ENCODE measurements at places on chromosomes 4 and X.
A peak's percentile ranks its signal among the peaks of the same experiment; 100 is the strongest.

DNA sequence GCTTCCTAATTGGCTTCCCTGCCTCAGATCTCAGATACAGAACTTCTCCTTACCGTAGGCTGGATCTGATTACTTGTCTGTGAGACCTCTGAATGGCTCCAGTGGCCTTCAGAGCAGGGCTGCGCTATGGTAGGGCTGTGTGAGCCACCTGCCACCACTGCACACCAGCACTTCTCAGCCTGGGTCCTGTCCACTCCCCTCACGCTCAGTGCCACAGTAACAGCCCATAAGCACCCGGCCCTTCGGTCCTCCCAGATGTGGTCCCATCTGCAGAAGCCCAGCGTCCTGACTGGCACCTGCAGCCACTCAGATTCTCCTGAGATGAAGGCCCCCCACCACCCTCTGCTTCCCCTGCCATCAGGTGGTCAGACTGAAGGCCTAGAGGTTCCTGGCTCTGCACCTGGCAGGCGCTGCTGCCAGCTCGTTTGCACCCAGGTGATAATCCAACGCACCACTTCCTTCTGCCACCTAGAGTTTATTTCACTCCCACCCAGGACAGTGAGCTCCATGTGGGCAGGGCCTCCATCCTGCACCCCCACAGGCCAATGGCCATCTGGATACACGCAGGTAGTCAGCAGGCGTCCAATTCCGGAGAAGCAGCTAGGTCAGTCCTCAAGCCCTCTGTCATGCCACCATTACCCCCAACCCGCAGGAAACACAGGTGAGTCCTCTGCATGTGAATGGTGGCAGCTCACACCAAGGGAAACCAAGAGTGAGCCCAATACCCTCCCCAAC, 5.4 kb downstream of the WDR1 start:
- DNase-seq, result peak; percentile 83

DNA sequence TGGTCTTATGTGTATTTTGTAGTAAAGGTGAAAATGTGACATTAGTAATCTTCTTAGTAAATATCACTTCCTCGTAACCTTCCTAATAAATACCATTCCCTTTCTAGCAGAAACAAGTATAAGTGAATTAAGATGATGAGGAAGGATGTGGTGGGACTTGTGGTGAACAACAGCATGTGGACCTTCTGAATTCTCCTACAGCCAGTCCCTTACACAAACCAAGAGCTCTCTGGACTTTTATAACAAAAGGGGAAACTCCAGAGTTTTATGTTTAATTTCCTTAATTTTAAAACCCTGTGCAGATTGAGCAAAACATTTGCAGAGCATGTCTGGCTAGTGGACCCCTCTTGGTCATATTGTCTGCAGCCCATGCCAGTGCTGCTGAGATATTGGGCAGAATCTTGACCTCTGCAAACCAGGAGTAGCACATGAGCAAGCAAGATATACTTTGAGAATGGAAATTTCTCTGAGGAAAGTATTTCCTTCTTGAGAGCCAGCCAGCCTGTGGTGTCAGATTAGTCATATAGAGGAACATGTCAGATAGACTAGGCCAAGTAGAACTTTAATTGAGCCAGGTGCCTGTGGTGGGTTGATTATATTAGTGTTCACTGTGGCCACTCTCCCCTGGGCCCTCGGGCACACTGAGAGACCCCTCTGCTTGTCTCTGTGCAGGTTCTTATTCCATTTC, 328.2 kb downstream of the DKK2 start:
- DNase-seq, result no peak

DNA sequence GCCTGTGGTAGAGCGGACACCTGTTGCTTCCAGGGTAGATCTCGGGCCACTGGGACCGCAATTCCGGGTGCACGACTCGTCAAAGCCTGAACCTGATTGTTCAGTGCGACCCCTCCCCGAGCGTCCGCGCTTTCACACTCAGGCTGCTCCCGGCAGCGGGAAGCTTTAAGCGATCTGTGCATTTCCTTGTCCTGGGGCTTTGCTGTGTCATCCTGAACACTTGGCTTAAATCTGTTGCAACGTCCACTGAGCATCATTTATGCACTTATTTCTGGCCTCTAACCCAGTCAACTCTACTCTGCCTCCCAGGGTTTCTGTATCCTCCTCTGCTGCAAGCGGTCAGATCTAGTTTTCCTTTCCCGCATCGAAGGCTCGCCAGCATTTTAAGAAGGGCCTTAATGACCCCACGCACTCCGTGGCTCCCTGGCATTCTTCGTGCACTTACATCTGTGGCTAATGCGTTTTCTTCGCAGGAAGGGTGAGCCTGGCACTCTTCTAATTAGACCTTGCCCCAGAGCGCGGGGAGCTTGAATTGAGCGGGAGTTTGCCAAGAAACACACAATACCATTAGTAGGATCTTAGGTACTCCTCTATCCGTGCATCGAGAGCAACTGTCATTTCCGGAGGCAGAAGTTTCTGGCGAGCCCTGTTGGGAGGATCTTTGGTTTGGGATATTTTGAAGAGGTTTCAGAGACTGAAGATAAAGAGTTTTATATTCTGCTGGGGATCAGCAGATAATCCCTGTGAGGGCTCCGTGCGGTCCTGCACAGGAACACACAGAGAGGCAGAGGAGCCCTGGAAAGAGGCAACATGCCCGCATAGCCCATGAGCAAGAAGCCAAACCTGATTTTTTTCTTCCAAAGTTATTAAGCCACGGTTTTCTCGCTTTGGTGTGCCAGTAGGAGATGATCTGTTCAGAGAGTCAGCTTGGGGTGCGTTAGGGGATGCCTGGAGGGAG, 654 bp upstream of the DDIT4L start:
- peak; percentile 33 for DNase-seq

DNA sequence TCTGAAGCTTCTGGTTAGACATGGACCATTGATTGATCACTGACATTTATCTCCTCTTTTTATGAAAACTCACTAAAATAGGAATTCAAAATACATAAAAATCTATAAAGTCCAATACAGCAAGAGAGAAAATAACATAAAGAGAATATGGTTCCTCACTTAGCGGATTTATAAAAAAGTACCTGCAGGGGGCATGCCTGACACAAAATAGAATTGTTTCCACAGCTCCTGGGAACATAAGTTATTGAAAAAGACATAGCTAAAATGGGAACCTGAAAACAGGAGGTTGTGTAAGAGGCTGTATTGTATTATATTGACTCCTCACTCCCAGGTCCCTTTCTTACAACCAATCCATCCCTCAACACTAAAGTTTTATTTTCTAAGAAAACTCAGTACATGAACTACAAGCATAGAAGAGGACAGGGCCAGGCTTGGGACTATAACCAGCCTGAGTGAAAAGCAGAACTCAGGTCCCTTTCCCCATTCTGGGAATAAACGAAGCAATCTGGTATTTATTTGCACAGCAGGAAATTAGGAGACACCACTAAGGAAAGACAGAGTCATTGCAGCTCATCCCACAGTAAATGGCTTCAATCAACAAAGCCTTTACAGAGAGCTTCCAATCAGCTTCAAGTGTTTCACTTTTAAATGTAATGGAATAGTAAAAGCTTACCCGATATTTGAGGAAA, 121.1 kb upstream of the NDST4 start:
- DNase-seq, result no peak

DNA sequence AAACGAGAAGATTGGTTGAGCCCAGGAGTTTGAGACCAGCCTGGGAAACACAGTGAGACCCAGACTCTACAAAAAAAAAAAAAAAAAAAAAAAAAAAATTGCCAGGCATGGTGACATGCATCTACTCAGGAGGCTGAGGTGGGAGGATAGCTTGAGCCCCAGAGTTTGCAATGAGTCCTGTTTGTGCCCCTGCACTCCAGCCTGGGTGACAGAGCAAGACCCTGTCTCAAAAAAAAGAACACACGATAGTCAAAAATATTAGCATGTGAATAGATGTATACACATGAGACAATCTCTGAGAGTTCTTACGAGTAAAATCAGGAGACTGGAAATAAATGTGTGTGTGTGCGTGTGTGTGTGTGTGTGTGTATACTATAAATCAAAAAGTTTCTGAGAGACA, 966.3 kb downstream of the FSTL5 start:
- no peak for DNase-seq

GRCh38 chr4:22052076-22052475, 103.5 kb upstream of the KCNIP4 start:
- DNase-seq, result no peak

GRCh38 chr4:139209470-139210063, 32.5 kb upstream of the ELF2 start:
- no peak for DNase-seq

- DNase-seq, result no peak
Observed at GRCh38 chrX:135522132-135522530, 1.7 kb downstream of the INTS6L start.

GRCh38 chr4:30839583-30840520, 119.7 kb downstream of the PCDH7 start:
- DNase-seq, result no peak

DNA sequence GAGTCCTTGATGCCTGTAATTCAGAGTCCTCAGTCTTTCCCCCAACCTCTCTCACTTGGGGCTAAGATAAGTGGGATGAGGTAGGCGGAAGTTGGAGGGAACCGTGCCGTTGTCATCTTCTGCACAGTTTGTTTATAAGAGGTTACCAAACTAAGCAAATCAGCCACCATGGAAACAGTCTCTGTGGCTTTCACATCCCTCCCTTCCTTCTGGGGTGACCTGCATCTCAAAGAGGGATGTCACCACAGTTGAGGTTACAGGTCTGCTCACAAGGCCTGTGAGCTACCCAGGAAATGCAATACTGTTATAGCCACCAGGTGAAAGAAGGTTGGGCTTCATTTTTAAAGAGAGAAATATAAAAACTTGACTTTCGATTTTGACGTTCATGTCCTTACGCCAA, 26.3 kb downstream of the RTL5 start:
- DNase-seq, result no peak

- no peak for DNase-seq
Observed at GRCh38 chr4:152676052-152676854, 3.5 kb downstream of the TMEM154 start.

- DNase-seq, result no peak
Observed at GRCh38 chrX:107683931-107684330, 55.6 kb downstream of the PRPS1 start.

- DNase-seq, result no peak
Observed at GRCh38 chr4:65063601-65064000, 606.7 kb downstream of the EPHA5 start.

GRCh38 chr4:153541456-153542096, 75.4 kb downstream of the TMEM131L start:
- no peak for DNase-seq

DNA sequence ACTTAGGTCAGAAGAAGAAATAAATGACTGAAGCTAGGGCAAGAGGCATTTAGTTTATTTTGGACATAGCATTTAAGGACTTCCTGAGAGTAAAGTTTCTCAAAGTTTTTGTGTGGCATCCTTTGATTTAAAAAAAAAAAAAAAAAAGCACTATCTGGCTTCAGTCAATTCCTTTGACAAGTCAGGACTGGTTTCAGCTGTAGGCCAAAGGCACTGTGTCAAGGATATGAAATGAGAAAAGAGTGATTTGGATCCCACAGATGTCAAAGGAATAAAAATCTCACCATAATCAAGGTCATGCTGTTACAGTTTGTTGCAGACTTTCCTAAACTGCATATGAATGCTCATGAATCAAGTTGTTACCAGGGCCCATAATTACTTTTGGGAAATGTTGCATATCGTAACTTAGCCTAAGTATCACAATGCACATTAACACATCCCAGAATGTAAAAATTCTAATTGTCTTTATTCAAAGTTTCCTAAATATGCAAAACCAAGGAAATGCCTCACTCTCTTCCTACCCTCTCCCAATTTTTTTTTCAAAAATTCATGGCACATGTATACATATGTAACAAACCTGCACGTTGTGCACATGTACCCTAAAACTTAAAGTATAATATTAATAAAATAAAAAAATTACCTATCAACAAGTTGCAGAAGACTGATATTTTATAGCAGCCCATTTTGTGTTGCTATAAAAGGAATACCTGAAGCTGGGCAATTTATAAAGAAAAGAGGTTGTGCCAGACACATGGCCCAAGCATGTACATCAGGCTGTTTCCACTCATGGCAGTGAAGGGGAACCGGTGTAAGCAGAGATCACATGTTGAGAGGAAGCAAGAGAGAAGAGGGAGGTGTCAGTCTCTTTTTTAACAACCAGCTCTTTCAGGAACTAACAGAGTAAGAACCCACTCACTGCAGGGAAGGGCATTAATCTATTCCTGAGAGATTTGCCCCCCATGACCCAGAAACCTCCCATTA, 33.7 kb upstream of the ADAMTS3 start:
- DNase-seq, result no peak

DNA sequence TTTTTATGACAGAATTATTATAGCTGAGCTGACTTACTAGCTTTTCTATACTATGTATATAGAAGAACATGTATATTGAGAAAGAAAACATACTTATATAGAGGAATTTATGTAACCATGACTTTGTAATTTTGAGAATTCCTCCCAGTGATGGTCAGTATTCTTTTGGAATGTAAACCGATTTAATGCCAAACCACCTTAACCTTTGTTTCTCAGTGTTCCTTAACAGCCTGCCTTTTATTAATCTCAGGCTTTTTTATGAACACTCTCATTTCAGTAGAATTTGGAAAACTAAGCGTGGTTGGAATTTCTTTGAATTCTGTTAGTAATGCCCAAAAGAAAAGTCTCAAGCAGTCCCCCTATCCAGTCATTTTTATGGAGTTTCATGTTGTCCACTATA, 47.0 kb downstream of the MOSPD2 start:
- no peak for DNase-seq

DNA sequence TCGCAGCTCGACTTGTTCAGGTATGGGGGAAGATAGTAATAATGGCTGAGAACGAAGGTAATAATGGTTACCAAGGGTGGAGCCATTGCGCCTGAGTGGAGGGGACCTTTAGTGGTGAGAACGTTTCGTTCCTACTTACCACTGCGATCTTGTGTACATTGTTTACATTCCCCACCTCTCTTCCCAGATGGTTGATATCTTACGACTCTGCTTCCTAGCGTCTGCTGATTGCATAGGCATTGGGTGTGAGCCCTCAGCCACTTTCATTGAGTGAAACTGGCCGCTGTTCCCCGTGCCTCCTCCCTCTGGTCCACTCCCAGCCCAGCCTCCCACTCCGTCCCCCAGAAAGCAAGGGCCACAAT, 850 bp downstream of the IGBP1 start:
- DNase-seq, result peak; percentile 29

- DNase-seq, result no peak
Observed at GRCh38 chr4:102564399-102565059, 63.4 kb downstream of the NFKB1 start.

- DNase-seq, result no peak
Observed at GRCh38 chrX:148443216-148443615, 57.2 kb upstream of the AFF2 start.

DNA sequence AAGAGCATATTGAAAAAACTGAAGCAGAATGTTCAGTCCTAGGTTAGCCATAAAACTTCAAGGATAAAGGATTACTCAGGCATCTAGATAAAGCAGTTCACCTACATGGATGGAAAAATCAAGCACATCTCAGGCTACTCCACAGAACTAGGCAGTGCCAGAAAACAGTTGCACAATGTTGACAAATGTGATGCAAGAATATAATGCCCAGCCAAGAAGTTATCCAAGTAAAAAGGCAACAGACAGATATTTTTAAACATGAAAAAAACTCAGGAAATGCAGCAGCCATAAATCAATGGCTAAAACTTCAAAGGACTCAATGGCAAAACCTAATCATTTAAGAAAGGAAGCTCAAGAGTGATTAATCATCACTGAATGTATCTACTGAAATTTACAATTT, 456.0 kb upstream of the FAM241A start:
- DNase-seq, result no peak

GRCh38 chr4:128776794-128777216, 32.7 kb upstream of the JADE1 start:
- DNase-seq, result no peak

- DNase-seq, result no peak
Observed at GRCh38 chr4:154036856-154037255, 248.0 kb upstream of the SFRP2 start.

- DNase-seq, result no peak
Observed at GRCh38 chr4:42720533-42720932, 63.6 kb upstream of the ATP8A1 start.
